ENCODE measurements at places on chromosomes 2 and 18.

DNA sequence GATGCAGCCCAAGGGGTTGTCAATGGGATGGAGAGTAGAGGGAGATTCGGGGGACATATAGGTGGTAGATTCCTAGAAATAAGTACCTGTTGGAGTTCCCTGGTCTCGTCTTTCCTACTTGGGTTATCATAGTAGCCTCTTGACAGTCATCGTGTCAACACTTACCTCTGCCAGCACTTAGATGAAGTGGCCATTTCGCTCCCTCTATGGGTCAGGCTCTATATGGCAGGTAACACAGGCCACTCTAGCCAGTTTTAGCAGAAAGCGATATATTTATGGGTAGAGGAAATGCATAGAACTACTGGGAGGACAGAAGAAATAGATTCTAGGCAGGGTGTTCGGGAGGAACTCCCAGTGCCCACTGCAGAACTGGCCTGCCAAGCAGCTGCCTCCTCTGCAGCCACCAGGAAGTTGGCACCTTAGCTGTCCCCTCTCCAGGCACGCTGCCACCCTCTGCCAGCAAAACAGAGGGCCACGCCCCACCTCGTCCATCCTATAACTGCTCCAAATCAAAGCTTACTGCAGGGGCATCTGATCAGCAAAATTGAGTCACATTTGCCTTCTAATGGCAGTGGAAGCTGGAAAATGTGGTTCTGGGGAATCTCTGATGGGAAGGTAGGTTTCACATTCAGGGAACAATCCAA is 181.3 kb downstream of the INSIG2 start:
- DNase-seq = peak; percentile 11

GRCh38 chr2:120597595-120598193 is 138.0 kb upstream of the GLI2 start:
- no peak for DNase-seq

DNA sequence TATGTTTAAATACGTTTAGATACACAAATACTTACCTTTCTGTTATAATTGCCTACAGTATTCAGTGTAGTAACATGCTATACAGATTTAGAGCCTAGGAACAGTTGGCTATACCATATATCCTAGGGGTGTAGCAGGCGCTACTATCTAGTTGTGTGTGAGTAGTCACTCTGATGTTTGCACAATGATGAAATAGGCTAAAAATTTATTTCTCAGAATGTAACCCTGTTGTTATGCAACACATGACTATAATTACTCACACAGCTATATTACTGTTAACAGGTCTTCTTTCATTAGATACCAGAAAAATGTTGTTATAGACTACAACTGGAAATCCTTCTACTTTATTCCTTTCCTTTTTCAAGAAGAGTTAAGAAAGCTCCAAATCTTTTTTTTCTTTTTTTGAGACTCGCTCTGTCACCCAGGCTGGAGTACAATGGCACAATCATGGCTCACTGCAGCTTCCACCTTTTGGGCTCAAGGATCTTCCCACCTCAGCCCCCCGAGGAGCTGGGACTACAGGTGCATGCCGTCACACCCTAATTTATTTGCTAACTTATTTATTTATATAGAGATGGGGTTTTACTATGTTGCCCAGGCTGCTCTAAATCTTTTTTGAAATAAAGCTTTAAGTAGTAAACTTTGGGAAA is 48.5 kb downstream of the C2orf74 start:
- DNase-seq = peak; percentile 58

GRCh38 chr2:8456151-8457091 is 225.4 kb upstream of the ID2 start:
- DNase-seq = no peak

GRCh38 chr2:200378652-200379290 is 72.3 kb downstream of the SPATS2L start:
- DNase-seq = no peak

DNA sequence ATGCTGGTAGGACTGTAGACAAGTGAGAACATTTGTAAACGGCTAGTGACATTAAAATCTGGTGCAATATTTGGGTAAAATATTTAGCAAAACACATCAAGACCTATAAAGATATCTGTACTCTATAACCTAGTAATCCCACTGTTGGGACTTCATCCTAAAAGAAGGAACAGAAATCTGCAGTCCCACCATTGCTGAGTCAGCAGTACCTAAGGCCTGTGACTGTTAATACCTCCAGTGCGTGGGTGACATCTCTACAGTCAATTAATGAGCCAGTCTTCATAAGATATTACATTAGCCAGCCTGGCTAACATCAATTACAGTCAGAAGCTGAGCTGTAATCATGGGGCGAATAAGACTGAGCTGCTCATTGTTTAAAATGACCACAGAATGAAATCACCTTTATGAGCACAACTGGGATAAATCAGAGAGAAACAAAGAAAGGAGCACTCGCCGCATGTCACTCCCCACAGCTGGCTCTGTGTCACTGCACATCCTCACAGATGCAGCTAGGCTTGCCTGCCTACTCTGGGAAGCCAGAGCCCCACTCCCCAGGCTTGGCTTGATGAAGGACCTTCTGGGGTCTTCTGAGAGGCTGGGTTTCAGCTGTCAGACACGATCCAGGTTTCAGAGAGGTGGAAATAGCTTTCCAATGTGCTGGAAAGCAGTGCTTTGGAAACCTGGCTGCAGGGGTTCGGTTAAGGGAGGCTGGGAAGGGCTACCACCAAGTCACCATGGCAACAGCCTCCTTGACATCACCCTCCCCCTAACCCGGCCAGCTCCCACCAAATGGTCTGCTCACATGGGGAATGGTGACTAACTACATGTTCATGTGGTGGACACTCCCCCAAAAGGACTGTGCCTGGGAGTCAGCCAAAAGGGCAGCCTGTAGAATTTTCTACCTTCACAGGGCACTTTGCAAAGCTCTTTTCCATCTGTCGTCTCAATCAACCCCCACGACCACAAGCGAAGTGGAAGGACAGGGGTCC is 145.0 kb downstream of the ZBTB7C start:
- peak; percentile 46 for DNase-seq

- DNase-seq = no peak
Measured at GRCh38 chr2:112480530-112481049, 1.4 kb upstream of the TTL start.

GRCh38 chr2:30030361-30030760 is 109.0 kb upstream of the ALK start:
- no peak for DNase-seq

- DNase-seq = no peak
Measured at GRCh38 chr2:235616885-235617284, 123.0 kb downstream of the AGAP1 start.

- no peak for DNase-seq
Measured at GRCh38 chr2:134445985-134446382, 192.1 kb downstream of the MGAT5 start.

- DNase-seq = no peak
Measured at GRCh38 chr2:96931966-96932365, 54.4 kb downstream of the FAM178B start.

- no peak for DNase-seq
Measured at GRCh38 chr2:170288859-170289258, 110.9 kb downstream of the MYO3B start.

GRCh38 chr2:148719195-148719749 is 74.7 kb downstream of the EPC2 start:
- no peak for DNase-seq

GRCh38 chr18:48804856-48805610 is 145.7 kb downstream of the SMAD7 start:
- DNase-seq = no peak

DNA sequence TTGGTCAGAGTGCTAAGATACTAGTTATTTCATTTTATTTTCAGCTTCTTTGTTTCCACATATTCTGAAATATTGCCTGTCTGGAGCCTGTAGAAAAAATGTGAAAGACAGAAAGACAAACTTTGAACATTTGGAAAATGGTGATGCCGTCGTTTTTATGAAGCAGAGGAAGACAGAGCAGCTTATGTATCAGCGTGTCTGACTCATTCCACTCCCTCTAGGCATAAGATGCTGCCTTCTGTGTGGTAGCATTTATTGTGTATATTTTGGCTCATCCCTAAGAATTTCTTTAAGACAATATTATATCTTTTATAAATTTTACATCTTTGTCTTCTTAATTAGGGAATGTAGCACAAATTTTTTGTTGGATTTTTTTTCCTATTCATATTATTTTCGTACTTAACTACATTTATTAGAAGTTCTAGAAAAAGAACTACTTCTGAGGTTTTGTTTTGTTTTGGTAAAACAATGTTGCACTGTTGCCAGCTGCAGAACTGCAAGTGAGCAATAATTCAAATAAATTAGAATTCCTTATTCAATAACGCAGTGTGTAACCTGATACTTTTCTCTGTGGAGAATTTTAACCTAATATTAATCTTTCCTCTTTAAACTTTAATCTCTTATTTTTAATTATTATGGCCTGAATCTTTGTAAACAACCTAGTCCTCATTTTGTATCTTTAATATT is 300.4 kb downstream of the ZNF407 start:
- peak; percentile 11 for DNase-seq

- DNase-seq = no peak
Measured at GRCh38 chr18:62287781-62288664, 37.1 kb upstream of the TNFRSF11A start.

GRCh38 chr2:19857100-19857499 is 44.7 kb downstream of the TTC32 start:
- no peak for DNase-seq

DNA sequence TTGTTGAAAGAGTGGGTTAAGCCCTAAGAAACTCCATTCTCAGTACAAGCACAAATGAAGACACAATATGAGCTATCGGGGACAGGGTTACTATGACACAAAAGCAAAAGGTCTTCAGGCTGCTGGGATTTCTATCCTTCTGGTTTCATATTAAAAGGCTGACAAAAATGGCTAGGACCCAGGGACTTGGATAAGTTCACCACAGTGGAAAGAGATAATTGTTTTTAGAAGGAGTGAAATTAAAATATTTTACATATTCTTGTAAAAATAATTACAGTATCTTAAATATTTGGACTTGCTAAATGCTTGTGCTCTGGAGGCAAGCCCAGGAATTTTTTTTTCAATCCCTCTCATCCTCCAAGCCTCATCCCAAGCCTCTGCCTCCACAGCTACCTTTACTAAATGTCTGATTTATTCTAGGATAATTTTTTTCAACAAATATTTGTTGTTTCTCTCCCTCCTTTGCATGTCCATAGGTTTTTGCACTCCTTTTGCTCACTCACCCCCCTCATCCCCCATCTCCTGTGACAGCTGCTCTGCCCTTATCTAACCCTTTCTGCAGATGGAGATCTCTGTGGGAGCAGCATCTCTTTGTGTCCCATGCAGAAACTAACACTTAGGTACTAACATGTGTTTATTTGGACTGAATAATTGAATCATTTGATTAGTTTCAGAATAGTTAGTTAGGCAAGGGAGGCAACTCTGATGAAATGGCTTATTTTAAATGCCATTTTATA is 47.8 kb upstream of the NABP1 start:
- DNase-seq = no peak

- DNase-seq = no peak
Measured at GRCh38 chr2:106565599-106565998, 78.4 kb downstream of the CD8B2 start.

DNA sequence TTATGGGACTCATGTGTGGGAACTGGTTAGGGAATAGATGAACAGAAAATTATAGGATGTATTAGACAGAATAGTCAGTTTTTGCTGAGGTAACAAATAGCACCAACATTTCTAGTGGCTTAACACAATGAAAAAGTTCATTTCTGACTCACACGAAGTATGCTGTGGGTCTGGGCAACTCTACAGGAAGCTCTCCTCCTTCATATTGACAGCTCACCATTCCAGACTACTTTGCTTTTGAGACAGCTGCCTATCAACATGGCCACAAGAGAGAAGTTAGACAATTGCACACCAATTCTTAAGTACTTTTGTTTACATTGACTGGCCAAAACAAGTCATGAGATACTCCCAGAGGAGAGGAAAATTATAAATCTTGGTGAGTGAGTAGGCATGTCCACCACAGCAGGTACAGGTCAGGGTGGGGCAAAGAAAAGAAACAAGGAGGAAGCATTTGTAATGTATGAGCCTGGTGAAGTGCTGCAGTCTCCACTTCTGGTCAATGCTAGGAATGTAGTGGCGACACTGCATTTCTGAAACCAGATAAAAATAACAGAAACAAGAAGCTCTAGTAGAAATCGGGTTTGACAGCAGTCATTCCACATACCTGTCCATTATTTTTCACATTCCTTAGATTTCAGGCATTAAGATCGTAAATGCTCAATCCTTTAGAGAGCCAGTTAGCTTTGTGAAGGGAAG is 141.6 kb downstream of the ICOS start:
- no peak for DNase-seq

GRCh38 chr18:22228976-22229375 is 59.6 kb downstream of the GATA6 start:
- DNase-seq = peak; percentile 29

- DNase-seq = no peak
Measured at GRCh38 chr2:182482511-182482910, 55.7 kb upstream of the PDE1A start.

DNA sequence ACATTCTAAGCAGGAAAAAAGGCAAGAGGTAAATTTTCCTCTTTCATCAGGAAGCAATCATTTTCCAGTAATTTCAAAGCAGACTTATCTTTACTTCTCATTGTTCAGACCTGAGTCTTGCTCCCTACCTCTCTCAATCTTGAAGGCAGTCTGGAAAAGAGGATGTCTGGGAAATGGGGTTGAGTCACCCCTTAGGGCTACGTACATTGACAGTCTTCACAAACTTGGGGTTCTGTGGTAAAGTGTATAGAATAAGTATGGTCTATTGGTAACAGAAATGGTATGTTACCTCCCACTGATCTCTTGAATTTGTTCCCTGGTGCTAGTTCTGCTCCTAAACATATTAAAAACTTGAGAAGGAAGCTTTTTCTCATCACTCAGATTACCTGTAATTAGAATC is 361.3 kb downstream of the SS18 start:
- DNase-seq = no peak

DNA sequence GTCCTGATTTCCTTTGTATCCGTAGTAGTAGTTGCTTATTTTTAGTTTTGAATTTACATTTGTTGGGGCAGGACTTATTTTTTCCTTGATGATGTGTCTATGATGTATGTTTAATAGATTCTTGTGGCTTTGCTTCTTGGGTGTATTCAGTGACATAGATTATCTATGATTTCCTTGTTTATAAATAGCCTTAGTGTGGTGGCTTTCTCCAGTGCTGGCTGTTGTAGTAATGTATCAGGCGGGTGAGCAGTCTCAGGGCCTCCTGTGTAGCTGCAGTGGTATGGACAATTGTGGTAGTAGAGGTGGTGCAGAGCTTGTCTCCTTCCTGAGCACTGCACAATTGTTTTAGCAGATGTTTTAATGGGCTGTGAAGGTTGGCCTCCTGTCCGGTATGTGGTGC is 60.5 kb downstream of the SMCHD1 start:
- DNase-seq = no peak

- no peak for DNase-seq
Measured at GRCh38 chr2:154836632-154837031, 138.1 kb downstream of the KCNJ3 start.

Data from RKO (cell line).